ENCODE measurements at places on chromosomes 11 and 22.

GRCh38 chr11:7490535-7490934 lies 5.2 kb downstream of the OLFML1 start:
- no peak for DNase-seq

GRCh38 chr11:74603845-74604244 lies 11.5 kb downstream of the POLD3 start:
- DNase-seq, result no peak

GRCh38 chr11:112519751-112520150 lies 259.1 kb upstream of the PLET1 start:
- no peak for DNase-seq

GRCh38 chr11:102476069-102476468 lies 23.5 kb upstream of the TMEM123 start:
- no peak for DNase-seq

DNA sequence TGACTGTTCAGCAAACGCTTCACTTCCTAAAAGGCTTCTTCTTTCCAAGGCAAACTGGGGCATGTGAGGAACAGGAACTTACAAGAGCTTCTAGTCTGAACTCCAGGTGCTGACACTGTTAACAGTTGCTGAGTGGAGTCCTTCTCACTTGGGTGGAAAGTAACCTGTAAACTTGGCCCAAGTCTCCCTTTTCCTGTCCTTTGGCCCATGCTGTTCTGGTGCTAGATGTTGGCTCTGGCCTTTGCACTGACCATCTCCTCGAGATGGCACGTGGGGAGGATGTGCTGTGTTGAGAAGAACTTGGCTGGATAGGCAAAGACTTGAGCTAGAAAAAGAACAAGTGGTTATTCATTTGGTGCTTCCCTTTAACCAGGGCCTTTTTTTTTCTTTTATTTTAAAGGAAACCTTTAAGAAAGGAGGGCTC lies 53.6 kb downstream of the PTPRJ start:
- no peak for DNase-seq

DNA sequence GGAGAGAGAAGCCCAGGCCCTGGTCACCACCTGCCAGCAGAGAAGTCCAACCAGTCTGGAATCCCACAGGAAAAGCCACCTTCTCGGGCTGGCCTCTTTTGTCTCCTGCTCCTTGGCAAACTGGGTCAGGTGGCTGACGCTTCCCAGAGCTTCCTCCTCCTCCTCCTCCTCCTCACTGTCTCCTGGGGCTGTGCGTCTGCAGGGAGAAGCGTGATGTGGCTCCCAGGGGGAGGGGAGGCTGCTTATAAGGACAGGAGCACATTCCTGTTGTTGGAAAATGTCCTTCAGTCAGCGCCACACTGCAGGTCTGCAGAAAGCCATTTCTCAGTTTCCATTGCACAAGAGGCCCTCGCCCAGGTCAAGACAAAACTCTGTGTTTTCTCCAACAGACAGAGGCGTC lies 1316.5 kb downstream of the BRD1 start:
- DNase-seq, result no peak

GRCh38 chr22:36397131-36398093 lies 9.6 kb upstream of the MYH9 start:
- DNase-seq, result no peak

DNA sequence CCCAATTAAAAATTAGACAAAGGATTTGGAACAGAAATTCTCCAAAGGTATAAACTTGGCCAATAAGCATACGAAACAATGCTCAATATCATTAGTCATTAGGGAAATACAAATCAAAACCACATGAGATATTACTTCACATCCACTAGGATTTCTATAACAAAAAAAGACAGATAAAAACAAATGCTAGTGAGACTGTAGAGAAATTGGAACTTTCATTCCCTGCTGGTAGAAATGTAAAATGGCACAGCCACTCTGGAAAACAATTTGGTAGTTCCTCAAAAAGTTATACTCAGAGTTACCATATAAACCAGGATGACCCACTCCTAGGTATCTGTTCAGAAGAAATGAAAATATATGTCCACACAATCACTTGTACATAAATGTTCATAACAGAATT lies 71.6 kb downstream of the RPL27A start:
- DNase-seq, result no peak

DNA sequence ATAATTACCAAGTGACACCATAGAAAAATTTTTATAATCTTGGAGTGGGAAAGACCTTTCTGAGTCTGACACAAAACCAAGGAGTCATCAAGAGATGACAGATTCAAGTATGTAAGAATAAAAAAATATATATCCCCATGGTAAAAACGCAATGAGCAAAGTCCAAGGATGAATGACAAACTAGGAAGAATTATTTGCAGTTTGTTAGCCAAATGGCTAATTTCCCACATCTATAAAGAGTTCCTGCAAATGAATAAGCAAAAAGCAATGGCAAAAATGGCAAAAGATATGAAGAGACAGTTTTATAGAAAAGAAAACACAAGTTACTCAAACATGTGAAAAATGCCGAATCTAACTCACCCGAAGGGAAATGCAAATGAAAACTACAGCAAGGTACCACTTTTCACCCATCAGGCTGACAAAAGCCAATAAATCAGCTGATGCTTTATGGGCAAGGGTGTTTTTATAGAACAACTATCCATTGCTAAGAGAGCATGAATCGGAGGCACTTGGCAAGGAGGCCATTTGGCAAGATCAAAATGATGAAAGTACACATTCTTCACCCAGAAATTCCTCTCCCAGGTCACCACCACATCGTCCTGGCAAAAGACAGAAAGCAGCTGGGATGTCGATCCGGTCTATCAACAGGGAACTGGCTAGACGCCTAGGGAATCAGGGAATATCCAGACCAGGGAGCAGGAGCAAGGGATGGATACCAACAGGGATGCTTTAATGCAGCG lies 21.1 kb upstream of the KLHL35 start:
- no peak for DNase-seq

- DNase-seq, result no peak
These were observed 75.4 kb upstream of the ARHGAP20 start for GRCh38 chr11:110787680-110788079.

DNA sequence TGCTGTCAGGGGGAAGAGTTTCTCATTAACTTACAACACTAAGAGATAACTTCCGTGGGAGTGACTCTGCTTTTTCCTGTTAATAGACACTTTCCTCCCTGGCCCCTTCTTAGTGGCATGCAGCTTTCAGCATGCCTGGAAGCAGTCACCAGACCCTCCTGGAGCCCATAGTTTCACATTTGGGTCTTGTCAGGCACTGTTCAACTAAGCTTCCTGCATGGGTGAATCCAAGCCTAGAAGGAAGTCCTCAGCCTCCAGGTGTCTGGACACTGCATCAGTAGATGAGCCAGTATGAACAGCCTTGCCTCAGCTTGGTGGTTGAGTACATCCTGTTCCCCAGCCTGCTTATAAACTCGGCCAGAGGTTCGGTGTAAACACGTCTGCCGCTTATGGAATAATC lies 68.1 kb downstream of the PPP6R3 start:
- no peak for DNase-seq

- no peak for DNase-seq
These were observed 16.2 kb downstream of the SLC37A2 start for GRCh38 chr11:125079151-125079877.

GRCh38 chr11:8352876-8353505 lies 89.3 kb upstream of the LMO1 start:
- DNase-seq, result no peak

DNA sequence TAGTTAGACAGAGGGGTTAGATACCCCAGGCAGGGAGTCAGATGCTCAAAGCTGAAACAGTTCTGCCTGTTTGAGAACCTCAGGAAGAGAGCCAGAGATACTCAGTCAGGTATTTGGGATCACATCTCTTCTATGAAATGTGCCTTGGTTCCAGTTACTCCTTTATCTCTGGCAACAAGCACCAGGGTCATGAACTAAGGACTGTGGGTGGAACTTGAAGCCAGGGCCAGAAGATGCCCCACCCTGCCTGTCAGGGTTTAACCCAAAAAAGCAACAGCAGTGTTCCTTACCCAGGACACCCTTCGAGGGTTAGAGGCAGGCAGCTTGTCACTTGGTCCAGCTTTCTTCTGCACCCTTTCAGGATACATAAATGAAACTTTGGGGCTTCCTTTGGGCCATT lies 15.0 kb upstream of the WT1 start:
- no peak for DNase-seq

GRCh38 chr11:113613619-113614018 lies 92.5 kb downstream of the TMPRSS5 start:
- DNase-seq, result no peak

GRCh38 chr11:47087801-47088200 lies 88.9 kb downstream of the ARFGAP2 start:
- DNase-seq, result no peak

GRCh38 chr11:111694851-111695250 lies 71.3 kb downstream of the PPP2R1B start:
- no peak for DNase-seq

- no peak for DNase-seq
These were observed 3.1 kb downstream of the DMC1 start for GRCh38 chr22:38566726-38567504.

DNA sequence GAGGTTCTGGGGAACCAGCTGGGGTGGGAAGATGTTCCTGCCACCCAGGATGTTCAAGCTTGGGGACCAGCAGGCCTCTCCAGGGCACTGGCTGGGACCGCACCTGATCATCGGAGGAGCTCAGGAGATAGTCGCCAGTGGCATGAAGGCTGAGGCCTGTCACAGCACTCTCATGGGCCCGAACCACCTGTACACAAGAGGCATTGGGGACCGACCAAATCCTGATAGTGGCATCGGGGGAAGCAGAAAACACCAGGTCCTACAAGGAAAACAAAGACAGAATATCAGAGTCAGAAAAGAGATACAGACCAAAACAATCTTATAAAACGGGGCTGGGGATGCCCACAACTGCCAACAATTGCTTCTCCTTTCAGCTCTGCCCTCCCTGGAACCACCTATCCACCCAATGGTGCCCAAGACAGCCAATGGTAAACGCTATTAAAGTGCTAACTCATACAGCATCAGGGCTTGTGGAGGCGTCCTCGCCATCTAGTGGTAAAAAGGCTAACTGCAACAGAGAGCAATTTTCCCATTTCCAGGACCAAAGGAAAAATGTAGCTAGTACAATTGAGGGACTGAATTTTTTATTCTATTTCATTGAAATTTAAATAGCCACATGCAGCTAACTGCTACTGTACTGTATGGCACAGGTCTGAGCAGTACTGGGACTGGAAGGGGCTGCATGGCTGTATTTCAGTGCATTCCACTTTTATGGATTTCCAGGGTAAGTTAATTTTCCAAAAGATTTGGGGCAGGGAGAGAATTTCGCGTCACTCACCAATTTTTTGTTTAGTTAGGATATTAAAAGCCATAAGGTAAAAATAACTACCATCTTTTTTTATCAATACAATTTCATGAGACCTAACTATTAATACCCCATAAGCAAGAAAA lies 7.1 kb downstream of the PRPF19 start:
- peak; percentile 57 for DNase-seq

GRCh38 chr11:93198215-93198845 lies 539 bp upstream of the SLC36A4 start:
- DNase-seq, result no peak

DNA sequence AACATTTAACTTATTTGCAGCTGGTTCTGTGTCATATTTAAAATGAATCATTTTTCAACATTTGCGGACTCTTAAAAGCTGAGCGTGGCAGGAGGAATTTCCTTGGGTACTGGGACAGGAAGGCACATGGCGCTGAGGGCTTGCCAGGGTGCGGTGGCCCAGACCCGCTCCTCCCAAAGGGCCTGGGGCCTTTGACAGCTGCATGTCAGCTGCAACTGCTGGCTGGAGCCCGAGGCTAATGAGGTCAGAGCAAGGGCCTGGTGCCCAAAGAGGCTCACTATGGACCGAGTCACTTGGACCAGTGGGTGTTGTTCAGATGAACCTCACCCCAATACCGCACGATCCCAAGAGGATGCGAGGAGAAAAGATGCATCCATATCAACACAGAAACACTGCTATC lies 326.9 kb downstream of the CTTN start:
- DNase-seq, result no peak

DNA sequence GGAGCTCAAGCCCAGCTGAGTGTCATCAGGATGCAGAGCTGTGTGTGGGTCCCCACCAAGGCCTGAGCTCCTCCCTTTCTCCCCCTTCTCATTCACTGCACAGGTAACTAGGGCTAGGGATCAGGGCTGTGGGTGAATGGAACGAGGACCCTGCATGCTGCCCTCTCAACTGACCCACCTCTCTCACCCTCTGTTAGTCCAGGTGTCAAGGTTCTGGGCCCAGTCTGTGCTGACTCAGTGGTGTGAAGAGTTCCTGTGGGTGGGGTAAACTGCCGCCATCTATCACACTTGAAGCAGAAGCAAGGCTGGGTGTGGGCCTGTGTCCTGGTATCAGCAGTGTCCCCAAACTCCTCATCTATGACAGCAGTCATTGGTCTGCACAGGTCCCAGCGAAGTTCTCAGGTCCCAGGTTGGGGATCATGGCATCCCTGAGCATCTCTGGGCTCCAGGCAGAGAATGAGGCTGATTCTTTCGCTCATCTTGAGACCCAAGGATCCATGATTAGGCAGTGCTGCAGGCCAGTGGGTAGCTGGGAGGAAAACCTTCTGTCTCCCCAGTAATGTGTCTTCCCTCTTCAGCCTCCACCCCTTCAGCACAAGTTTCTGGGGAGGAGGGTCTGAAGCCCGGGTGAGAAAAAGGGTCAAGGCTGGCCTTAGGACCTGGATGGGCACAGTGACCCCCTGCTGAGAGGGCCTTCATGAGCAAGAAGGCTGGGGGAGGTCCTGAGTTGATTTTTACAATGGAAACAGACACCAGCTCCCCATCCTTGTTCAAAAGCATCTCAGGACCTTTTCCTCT lies 109.8 kb downstream of the ZNF280B start:
- no peak for DNase-seq

- DNase-seq, result peak; percentile 47
These were observed 80.8 kb downstream of the SGSM3 start for GRCh38 chr22:40451210-40451609.

GRCh38 chr22:34070051-34070450 lies 149.8 kb upstream of the LARGE1 start:
- DNase-seq, result no peak

DNA sequence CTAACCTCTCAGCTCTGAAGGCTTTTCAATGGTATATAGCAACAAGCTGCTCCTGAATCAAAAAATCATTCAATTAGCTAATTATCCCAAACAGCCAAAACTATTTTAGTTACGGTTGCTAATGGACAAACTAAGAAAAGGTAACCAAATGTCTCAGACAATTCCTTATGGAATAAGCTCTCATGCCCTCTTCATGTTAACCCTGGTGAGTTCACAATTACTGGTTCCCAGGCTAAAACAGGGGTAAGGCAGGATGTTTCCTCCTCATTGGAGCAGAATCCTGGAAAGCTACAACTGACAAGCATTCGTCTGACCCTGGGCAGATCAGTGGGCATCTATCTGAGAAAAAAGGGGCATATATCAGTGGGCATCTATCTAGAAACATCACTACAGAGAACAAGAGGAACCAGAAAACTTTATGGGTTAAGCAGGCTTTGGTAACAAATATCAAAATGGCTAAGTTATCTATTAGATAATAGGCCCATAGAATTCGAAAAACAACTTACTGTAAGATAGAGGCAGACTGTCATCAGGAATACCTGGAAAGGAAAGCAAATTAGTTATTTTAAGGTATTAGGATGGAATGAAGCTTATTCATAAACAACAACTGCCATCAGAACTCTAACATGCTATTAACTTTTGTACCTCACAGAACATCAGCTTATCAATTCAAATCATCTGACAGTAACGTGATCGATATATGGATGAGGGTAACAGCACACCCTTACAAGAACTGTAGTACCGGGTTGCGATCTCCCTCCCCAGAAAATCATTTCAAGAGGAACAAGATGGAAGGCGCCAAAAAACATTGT lies 14.8 kb upstream of the WDR74 start:
- DNase-seq, result no peak
